ENCODE measurements at places on chromosomes 4 and X.

DNA sequence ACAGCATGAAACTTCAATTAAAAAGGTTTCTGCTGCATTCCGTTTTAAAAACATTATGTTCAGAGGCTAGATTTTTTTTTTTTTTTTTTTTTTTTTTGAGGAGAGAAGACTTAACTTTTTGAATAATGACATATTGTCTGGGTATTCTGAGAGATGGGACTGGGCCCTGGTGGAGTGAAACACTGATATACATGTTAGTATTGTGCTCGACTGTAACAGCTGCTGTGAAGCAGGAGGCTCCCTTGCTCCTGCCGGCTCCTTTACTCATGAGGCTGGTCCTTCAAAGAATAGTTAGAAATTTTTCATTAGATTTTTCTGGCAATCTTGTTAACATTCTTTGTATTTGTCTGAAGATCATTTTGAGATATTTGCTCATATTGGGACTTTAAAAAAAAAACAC, 73.3 kb downstream of the TMEM131L start:
- DNase-seq = no peak

DNA sequence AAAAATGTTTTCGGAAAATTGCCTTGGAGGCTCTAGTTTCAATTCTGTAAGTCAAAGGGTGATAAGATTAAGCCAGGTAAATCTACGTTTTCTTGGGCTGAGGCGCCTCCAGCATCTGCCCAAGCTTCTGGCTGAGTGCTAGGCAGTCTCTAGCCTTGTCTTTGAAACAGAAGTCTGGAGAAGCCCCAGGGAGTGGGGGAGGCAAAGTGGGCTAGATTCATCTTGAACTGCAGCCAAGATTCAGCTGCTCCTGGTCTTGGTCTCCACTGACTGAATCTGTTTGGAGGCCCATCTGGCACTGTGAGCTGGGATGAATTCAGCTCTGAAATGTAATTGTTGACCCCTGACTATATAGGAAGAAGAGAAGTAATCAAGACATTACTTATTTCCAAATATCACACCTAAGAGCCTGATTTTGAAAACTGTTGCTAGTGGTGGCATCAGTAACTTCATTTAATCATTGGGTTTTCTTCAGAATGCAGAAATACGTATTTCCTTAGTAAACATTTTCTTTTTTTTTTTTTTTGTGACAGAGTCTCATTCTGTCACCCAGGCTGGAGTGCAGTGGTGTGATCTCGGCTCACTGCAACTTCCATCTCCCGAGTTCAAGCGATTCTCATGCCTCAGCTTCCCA, 187.3 kb upstream of the LEF1 start:
- DNase-seq = no peak

DNA sequence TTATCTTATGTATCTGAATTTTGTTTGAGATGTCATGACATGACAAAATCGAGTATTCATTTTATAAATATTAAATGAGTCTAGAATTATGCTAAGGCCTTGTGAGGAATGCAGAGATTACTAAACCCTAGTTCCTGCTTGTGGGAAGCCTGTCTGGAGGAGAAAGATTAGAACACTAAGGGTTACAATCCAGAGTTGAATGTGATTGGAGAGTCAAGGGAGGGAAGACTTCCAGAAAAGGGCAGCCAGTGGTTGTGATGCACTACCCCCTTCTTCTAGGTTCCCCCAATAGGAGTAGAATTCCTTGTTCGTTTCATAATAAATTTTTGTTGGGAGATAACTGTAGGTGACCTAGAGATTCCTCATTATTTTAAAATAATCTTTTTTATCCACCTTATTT, 141.1 kb downstream of the AFF1 start:
- DNase-seq = no peak

GRCh38 chr4:47786958-47787370, 50.9 kb downstream of the CORIN start:
- DNase-seq = no peak

DNA sequence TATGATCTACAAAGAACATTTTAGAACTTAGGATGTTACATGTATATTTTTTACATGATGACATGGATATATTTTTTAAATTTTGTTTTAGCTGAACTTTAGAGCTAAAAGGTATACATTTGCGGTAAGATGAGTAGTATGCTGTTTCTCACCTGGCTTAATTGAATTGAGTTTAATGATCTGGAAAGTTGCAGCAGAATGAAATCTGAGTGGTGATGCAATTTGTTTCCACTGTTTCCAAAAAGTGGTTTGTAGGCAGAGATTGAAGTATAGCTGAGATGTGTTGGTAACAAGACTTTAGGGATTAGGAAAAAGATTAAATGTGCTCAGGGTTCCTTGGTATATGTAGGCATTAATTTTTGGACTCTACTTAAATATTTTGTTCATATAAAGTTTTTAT, 68.1 kb downstream of the HPF1 start:
- DNase-seq = no peak

DNA sequence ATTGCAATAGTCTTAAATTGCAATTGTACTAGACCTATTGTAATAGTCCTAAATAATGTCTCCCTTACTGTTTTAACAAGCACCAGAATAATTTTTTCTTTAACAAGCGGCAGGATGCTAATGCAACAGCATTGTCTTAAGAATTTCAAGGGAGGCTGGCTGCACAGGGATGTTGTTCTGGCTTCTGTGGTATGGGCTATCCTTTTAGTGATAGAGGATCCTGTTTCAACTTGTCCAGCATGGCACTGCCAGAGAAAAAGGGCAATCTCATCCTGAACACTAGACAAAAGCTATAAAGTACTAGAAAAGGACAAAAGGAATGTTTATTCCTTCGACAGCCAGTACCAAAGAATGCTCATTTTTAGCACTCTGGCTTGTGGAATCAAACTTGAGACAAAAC, 405.5 kb upstream of the ACTRT1 start:
- no peak for DNase-seq

- no peak for DNase-seq
Observed at GRCh38 chr4:150211799-150212445, 133.7 kb downstream of the DCLK2 start.

GRCh38 chrX:101931136-101931487, 715 bp downstream of the ZMAT1 start:
- no peak for DNase-seq

DNA sequence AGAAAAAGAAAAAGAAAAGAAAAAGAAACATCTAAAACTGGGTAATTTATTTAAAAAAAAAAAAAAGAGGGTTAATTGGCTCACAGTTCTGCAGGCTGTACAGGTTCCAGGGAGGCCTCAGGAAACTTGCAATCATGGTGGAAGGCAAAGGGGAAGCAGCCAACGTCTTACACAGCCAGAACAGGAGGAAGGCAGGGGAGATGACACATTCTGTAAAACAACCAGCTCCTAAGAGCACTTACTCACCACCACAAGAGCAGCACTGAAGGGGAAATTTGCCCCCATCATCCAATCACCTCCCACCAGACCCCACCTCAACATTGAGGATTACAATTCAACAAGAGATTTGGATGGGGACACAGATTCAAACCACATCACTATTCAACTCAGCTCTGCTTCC, 36.8 kb upstream of the TMEM184C start:
- no peak for DNase-seq

GRCh38 chr4:184853436-184853835, 27.7 kb upstream of the ACSL1 start:
- DNase-seq = no peak

DNA sequence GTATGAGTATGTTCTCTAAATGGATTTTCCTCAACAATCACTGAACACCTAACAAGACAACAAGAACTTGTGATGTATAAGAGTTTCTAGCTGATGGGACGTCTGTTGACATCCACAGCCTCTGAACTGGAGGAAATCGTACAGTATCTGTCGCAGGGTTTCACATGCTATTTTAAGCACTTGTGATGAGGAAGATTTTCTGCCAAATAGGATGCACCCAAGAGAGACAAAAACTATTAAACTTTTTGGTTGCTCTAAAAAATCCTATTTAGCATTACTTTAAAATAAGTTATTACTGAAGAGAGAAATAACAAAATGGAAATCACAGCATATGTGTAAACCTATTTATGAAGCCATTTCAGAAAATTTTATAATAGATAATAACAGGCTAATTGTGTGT, 356.1 kb upstream of the SLC7A11 start:
- DNase-seq = no peak

GRCh38 chrX:30822068-30822681, 66.9 kb downstream of the TAB3 start:
- no peak for DNase-seq

All from stimulated activated CD4-positive, alpha-beta T cell treated with anti-CD3 and anti-CD28 coated beads, Interleukin-12 subunit alpha, Interleukin-12 subunit beta, amount 100 ng/mL, for 24 hours (primary cell).